Activated naive CD8-positive, alpha-beta T cell treated with anti-CD3 and anti-CD28 coated beads for 36 hours (primary cell): ENCODE measurements at places on chromosomes 6 and 20. TPM values are rescaled to one million over a fixed set of nuclear protein-coding genes. Genes with fewer than 3 reads are reported as not detected.

PTK7 gene
- 3.9 TPM for total RNA-seq

DNA sequence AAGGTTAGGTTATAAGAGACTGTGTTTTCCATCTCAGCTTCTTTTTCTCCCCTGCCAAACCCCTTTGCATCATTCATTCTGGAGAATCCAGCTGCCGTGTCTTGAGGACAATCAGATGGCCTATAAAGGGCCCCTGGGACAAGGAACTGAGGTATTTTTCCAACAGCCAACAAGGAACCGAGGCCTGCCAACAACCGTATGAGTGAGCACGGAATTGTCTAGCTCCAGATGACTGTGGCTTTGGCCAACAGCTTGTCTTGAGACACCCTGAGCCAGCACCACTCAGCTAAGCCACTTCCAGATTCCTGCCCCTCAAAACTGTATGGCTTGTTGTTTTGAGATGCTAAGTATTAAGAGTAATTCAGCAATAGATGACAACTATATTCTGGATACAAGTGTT is 433.7 kb upstream of the HSF2 start:
- no peak for DNase-seq
- no peak overlapping the region for H3K4me3 ChIP-seq
- no peak overlapping the region for H3K27ac ChIP-seq

MOCS1 gene
- total RNA-seq: 3.3 TPM

- H3K4me1 ChIP-seq: no peaks in the 10 kb centered on the region
- no peaks in the 10 kb centered on the region for H3K36me3 ChIP-seq
- no peak overlapping the region for H3K4me3 ChIP-seq
- DNase-seq: no peak
- no peak overlapping the region for H3K27ac ChIP-seq
- H3K27me3 ChIP-seq: no peaks in the 10 kb centered on the region
These were observed 206.7 kb downstream of the MANEA start for GRCh38 chr6:95784019-95784418.

GRCh38 chr20:2195614-2196013 is 94.0 kb downstream of the STK35 start:
- no peak overlapping the region for H3K27ac ChIP-seq
- H3K36me3 ChIP-seq: no peaks in the 10 kb centered on the region
- H3K27me3 ChIP-seq: peaks cover 19% of the 10 kb centered on the region

GRCh38 chr6:43499028-43499815 is 10.9 kb downstream of the LRRC73 start:
- peaks cover 6% of the 10 kb centered on the region for H3K4me1 ChIP-seq
- H3K4me3 ChIP-seq: no peak overlapping the region
- no peaks in the 10 kb centered on the region for H3K27me3 ChIP-seq
- H3K27ac ChIP-seq: no peak overlapping the region
